Suprapubic skin (tissue), 4 donors: ENCODE measurements at places on chromosomes 16 and 17. TPM values are rescaled to one million over a fixed set of nuclear protein-coding genes. Genes with fewer than 3 reads are reported as not detected.

The SPEM1 gene
- not detected for total RNA-seq

DNA sequence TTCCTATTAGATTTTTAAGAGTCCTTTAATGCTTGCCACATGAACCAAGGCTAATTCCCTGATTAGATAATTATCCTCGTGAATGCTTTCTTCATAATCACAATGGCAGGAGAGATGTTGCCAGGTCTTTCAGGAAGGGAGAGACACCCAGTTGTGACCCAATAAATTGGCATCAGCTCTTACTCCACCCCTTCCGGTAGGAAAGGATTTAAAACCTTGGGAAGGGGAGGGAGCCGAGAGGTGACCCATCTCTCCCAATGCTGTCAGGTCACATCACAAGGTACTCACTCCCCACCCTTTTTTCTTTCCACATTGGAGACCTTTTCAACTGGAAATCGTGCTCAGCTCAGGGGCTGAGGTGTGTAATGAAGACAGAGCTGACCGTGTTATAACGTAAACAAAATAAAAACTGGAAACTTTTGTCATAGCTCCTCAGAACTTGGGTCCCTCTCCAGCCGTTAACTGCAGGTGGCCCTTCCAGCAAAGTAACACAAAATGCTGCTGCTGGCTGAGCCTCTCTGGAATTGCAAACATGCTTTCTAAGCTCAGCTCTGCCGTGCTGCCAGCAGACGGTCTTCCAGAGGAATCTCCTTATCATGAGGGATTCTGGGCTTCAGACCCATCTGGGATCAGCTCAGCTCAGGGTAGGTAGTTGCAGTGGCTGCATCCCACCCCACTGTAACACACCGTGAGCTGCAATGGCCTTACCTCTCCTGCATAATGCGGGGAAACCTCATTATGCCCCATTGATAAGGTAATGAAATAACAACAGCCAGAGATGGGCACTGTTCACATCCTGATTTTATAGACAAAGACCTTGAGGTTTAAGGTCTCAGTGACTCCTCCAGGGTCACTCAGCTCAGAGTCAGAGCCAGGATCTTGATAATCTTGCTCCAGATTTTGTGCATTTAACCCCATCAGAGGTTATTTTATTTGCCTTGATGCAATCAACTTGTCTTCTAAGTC is 15.6 kb downstream of the TMEM100 start:
- DNase-seq: no peak

DNA sequence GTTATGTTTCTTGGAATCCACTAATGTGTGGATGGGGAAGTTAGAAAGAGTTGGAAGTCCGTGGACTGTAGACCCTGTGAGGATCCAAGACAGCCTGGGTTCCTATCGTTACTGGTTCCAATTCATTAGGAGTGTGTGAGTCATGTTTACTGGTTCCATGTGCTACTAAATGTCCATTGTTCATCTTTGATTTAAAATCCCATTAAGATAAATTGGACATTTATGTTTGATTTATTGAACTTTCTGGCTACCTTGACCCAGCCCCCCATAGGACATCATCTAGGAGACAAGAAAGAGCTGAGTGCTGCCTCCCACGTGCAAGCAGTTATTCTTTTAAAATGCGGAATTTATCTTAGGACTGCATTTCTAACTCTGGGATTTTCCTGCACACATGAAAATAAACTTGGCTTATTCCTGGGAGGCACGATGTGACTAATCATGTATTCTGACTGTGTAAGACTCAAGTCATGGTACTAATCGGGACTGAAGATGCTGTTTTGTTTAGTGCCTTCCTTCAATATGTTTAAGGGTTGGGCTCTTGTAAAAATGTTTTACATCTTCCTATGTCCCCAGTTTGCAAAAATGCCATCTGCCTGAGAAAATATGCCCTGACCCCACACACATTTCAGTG is 53.4 kb downstream of the RGS9 start:
- no peak for DNase-seq

DNA sequence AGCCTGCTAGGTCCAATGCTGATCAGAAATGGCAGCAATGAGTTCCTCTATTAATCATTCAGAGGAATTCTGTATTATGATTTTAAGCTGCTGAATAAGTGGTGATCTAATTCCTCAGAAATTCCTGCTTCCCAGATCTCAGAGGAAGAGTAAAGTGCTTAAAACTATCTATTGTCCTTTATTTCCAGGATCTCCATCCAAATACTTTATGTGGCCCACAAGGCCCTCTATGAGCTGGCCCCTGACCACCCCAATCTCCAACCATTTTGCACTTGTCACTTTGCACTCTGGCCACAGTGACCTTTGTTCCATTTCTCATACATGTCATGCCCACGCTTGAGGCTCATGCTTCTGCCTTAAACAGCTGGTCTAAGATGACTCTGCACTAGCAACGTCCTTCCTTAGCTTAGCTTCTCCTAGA is 93.7 kb downstream of the CA10 start:
- no peak for DNase-seq

- DNase-seq: no peak
These were observed 9.5 kb downstream of the KRT12 start for GRCh38 chr17:40857535-40857934.

- DNase-seq: no peak
These were observed 606.4 kb upstream of the CDH8 start for GRCh38 chr16:62642677-62643076.

DNA sequence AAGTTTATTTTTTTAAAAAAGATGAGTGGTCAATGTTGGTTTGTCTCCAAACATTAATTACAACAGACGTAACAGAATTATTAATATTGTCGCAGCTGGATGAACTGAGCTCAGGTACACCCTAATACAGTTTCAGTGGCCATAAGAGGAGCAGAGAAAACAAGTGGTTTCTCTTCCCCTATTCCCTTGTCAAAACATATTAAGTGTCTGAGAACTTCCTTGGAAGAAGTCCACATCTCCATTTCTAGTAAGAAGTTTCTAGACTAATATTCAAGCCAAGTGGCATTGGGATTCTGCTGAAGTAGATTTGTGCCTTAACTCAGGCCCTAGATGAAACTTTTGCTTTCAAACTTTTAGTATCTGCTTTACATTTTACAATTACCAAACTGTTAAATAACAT is 47.7 kb downstream of the GNA13 start:
- DNase-seq: no peak

GRCh38 chr17:60851181-60851580 is 173.5 kb downstream of the BCAS3 start:
- no peak for DNase-seq

GRCh38 chr17:38920374-38921291 is 4.8 kb upstream of the LASP1NB start:
- no peak for DNase-seq
